GOT3 (cell line): ENCODE measurements at places on chromosomes 7 and 10.

- no peak for DNase-seq
These were observed 319.8 kb downstream of the FRMD4A start for GRCh38 chr10:14010769-14011574.

DNA sequence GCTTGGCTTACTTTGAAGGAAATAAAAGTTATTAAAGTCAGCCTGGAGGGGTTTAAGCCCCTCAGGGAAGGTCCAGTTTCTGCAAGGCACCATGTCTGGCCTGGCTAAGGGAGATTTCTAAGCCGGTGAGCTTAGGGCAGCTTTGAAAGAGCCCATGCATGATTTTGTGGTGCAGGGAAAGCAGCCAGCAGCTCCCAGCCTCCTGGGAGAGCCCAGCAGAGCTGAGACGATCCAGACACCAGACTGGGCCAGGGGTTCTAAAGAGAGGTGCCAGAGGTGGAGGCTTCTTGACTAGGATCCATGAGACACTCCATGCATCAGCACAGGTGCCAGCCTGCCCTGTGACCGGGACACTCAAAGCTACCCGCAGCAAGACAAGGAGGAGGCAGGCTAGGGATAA lies 59.6 kb upstream of the MKX start:
- DNase-seq, result no peak

DNA sequence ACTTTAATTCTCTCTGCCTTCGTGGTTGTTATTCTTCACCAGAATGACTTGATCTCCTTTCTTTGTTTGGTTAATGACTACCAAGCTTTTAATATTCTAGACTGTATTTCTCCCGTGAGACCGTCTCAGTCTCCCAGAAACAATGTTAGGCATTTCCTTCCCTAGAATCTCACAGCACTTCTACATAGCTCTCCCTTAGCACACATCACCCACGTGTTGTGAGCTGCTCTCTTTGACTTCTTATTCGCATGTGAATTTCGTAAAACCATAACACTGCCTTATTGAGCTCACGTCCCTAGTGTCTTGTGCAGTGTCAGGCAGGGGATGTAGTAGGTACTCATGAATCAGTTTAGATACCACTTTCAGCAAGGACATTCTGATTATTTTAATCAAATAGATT lies 57.5 kb upstream of the MGAM2 start:
- DNase-seq, result no peak

- no peak for DNase-seq
These were observed 80.6 kb upstream of the OIT3 start for GRCh38 chr10:72812753-72813430.

GRCh38 chr10:125116041-125116649 lies 44.2 kb downstream of the CTBP2 start:
- no peak for DNase-seq

GRCh38 chr7:41867639-41868280 lies 164.9 kb upstream of the INHBA start:
- no peak for DNase-seq

GRCh38 chr10:46549171-46550075 lies 7.0 kb downstream of the GPRIN2 start:
- no peak for DNase-seq

DNA sequence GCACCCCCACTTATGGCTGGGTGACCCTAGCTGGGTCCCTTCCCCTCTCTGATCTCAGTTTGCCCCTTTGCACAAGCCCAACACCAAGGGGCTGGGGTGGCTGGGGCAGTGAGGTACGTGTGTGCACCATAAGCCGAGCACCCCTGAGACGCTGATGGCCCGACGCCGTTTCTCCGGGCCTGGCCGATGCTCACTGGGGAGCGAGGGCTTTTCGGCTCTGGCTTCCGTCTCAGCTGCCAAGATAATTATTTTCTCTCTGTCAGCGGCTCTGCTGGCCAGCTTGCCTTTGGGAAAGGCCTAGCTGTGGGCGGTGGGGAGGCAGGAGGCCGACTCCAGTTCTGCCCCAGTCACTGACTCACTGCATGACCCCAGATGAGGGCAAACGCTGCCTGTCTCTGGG lies 91.0 kb downstream of the ZMIZ1 start:
- DNase-seq, result no peak

- no peak for DNase-seq
These were observed 1.5 kb downstream of the SEM1 start for GRCh38 chr7:96707901-96708774.

DNA sequence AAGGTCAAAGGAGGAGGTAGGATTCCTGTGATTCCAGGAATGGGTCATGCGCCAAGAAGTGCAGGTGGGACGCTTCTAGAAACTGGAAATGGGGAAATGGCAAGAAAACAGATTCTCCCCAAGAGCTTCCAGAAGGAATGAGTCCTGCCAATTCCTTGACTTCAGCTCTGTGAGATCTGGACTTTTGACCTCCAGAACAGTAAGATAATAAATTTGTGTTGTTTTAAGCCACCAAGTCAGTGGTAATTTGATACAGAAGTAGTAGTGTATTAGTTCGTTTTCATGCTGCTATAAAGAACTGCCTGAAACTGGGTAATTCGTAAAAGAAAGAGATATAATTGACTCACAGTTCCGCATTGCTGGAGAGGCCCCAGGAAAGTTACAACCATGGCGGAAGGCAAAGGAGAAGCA lies 178.6 kb upstream of the GALNT17 start:
- DNase-seq, result no peak

GRCh38 chr10:6579904-6580278 lies at the start of gene PRKCQ:
PRKCQ (minus strand) TSS chr10:6580276; CDS start chr10:6515135, 65,141 bp downstream.
- no peak for DNase-seq

- DNase-seq, result no peak
These were observed 93.4 kb upstream of the AUTS2 start for GRCh38 chr7:69504733-69505420.

DNA sequence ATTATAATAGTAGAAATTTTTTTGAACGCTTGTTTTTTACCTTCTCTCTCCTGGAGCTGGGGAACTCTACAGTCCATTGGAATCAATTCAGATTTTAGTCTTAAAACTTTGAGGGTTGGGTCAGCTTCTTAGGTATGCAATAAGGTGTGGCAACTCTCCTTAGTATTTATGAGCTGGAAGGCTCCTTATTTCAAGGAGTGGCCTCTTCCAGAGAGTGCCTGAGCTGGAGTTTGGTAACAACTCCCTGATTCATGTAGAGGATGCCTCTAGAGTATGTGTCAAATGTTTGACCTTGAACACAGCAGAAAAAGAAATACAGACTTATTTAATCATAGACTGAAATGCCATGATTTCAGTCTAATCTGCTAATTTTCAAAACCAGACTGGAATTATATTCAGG lies 11.1 kb downstream of the CDK14 start:
- no peak for DNase-seq

DNA sequence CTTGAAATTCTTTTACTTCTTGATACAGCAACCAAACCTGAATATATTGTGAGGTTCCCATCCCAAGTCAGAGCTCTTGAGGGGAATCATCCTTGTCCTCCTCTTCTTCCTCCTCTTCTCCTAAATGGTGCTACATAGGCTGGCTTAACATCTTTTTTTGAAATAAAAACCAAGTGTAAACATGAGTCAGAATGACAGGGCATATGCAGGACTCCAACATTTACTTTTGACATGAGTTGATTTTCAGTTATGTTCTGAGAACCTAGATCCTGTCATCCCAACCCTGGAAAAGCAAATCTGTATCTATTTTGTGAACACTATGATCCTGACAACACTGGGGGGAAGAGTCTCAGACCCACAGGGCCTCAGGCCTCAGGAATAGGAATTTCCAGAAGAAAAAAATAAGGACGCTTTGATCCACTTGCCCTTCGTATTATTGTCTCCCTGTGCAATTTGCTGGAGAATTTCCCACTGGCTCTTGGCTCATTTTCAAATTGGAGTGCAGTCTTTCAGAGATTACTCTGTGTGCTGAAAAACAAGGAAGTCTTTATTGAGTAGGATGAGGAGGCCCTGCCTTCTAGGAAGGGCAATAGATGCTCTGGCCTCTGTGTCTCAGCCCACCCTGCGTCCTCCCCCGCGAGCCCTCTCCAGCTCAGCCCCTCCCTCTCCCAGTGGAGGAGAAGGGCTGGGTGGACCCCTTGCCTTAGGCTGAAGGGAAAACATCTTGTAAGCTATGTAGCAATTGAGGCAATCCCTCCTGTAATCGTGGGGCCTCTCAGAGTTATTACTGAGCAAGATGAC lies 121.6 kb downstream of the CREB5 start:
- DNase-seq, result no peak

DNA sequence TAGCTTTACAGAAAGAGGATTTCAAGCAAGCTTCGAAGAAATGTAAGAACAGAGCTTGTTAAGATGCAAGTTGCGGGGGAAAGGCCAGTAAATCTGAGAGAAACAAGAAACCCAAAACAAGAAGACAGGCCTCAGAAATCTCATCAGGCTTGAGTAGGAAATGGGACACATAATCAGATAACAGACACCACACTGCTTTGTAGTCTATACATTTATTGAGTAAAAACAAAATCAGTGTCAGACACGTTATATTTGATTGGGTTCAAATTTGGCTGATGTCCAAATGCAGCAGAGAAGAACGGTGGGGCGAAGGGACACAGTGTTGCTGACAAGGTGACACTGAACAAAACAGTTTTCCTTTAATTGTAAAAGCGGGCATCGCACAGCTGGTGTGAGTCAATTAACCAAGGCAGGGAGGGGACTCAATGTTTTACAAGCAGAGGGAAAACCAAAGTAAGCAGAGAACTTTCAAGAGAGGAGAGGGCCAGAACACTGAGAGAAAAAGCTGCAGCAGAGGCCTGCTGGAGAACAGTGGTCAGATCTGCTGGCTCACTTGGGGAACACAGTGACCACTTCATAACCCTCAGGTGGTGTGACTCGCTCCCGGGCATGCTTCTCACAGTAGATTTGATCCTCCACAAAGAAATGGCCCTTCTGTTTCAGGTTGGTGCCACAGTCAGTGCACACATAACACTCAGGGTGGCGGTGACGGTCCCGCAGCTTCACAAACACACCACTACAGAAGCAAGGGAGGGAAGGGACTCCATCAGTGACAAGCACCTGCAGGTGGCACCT lies 43.5 kb downstream of the ACSM6 start:
- DNase-seq, result no peak

GRCh38 chr7:127438836-127439235 lies 46.3 kb upstream of the ZNF800 start:
- DNase-seq, result no peak

DNA sequence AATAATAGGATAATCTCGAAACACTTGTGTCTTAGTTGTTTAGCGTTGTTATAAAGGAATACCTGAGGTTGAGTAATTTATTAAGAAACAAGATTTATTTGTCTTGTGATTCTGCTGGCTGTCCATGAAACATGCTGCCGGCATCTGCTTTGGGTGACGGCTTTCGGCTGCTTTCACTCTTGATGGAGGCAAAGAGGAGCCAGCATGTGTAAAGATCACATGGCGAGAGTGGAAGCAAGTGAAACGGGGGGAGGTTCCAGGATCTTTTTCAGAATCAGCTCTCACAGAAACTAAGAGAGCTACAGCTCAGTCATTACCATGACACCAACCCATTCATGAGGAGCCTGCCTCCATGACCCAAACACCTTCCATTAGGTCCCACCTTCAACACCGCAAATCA lies 402.8 kb downstream of the CDC14C start:
- no peak for DNase-seq

GRCh38 chr7:91267171-91267955 lies 3.1 kb downstream of the FZD1 start:
- DNase-seq, result no peak

DNA sequence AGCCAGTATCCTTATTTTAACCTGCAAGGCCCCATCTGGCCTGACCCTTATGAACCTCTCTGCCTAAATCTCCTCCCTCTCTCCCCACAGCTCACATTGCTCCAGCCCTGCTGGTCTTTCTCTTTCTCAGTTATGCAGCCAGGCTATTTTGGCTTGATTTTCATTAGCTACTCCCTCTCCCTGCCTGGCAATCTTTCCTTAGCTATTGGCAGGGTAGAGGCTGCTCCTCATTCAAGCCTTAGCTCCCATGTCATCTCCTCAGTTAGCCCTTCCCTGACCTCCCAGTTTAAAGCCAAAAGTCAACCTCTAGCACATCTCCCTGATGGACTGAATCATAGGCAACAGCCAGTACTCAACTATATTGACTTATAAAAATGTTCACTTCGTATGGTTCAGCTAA lies 214.4 kb upstream of the CELF2 start:
- no peak for DNase-seq

DNA sequence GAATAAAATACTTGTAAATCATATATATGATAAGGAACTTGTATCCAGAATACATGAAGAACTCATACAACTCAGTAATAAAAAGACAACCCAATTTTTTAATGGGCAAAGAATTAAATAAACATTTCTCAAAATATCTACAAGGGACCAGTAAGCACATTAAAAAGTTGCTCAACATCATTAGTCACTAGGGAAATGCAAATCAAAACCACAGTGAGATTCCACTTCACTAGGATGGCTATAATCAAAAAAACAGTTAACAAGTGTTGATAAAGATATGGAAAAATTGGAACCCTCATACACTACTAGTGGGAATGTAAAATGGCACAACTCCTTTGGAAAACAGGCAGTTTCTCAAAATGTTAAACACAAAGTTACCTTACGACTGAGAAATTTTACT lies 40.3 kb upstream of the YAE1 start:
- no peak for DNase-seq

DNA sequence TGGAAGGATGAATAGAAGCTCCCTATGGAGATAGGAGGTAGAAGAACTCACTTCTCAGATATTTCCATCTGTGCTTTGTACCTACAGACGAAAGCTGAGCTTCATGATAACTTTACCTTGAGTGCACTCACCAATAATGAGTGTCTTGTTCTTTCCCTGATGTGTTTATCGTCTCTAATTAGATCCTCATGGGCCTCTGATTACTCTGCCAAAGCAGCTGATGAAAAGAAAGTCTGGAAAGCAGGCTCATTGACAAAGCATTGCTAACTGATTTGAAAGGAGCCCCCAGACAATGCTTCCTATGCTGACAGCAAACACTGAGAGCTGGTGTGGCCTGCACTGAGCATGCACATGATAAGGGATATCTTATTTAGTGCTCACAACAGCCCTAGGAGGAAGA lies 183.9 kb upstream of the GHITM start:
- DNase-seq, result no peak

GRCh38 chr10:21279217-21279575 lies 246.3 kb downstream of the SKIDA1 start:
- DNase-seq, result no peak

- DNase-seq, result no peak
These were observed 204.7 kb downstream of the DNAJB6 start for GRCh38 chr7:157541295-157542067.

- no peak for DNase-seq
These were observed 3.9 kb downstream of the ZNF503 start for GRCh38 chr10:75397496-75398199.

- DNase-seq, result no peak
These were observed 29.7 kb downstream of the VIM start for GRCh38 chr10:17257466-17258321.

GRCh38 chr10:131127610-131128009 lies 183.9 kb downstream of the TCERG1L start:
- no peak for DNase-seq

- no peak for DNase-seq
These were observed 46.9 kb upstream of the ARL4A start for GRCh38 chr7:12640299-12641096.

DNA sequence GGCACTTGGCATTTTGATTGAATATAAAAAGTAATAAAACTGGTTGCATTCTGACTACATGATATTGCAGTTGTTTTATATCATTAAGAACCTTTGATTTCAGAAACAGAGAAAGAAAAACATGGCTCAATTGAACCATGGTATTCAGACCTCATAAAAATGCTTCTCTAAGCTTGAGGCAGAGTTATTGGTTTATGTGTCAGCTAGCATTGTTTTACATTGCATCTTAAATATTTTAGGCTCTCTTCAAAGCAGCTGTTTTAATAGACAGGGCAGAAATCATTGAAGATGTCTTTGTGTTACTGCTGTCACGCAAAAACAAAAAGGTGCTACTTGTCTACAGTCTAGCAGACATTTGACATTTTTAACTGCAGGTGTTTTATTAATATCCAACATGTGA lies 299.2 kb downstream of the EXOC4 start:
- no peak for DNase-seq
